ENCODE measurements at places on chromosomes 12 and 14. TPM values are rescaled to one million over a fixed set of nuclear protein-coding genes. Genes with fewer than 3 reads are reported as not detected.

The AVPR1A gene
- 0.07 TPM for total RNA-seq

The CD163L1 gene
- not detected for total RNA-seq

The ATXN7L3B gene
- 40.3 TPM for total RNA-seq

The PLEK2 gene
- total RNA-seq: 3.7 TPM

The PPP4R4 gene
- total RNA-seq: 0.54 TPM

The CLEC14A gene
- total RNA-seq: not detected

The FCF1 gene
- 42.4 TPM for total RNA-seq

DNA sequence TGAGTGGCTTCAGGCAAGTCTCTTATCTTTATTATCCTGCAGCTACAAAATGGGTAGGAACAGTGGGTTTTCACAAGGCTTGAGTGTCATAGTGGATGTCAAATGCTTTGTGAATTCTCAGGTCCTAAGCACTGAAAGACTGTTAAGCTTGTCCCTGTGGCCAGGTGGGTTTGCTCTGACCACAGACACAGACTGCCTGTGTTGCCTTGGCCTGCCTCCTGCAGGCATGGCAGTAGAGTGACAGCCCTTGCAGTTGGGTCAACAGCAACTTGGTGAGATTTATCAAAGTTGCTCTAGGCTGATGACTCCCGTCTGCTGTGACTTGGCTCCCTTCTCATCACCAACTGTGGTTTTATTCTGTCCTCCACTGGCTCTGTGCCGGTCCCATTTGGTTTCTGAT is 520.0 kb upstream of the CCDC196 start:
- no peak for DNase-seq
- no peak overlapping the region for H3K4me3 ChIP-seq
- H3K36me3 ChIP-seq: no peaks in the 10 kb centered on the region

DNA sequence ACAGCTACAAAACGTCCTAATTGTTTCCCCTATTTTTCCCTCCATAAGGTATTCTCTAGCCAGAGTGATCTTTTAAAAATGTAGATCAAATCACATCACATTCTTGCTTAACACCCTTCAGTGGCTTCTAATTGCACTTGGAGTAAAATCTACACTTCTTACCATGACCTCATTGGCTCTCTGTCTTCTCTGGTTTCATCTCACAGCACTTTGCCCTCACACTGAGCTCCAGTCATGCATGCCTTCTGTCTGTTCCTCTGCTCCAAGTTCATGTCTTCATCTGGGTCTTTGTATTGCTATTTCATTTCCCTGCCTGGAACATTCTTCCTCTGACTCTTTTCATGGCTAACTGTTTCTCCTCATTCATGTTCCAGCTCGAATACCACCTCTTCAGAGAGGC is 220.4 kb upstream of the GARIN6 start:
- no peak for DNase-seq
- no peaks in the 10 kb centered on the region for H3K4me1 ChIP-seq
- no peak overlapping the region for H3K27ac ChIP-seq

GRCh38 chr12:96198965-96199364 is 4.8 kb downstream of the ELK3 start:
- DNase-seq: no peak
- H3K27ac ChIP-seq: peak overlapping the region; percentile 42
- H3K4me3 ChIP-seq: no peak overlapping the region
- H3K27me3 ChIP-seq: no peaks in the 10 kb centered on the region
- peaks cover 3% of the 10 kb centered on the region for H3K36me3 ChIP-seq

- H3K4me3 ChIP-seq: no peak overlapping the region
- no peaks in the 10 kb centered on the region for H3K4me1 ChIP-seq
- no peak for DNase-seq
- H3K27me3 ChIP-seq: no peaks in the 10 kb centered on the region
- H3K36me3 ChIP-seq: peaks cover 30% of the 10 kb centered on the region
- H3K27ac ChIP-seq: no peak overlapping the region
Measured at GRCh38 chr12:22672951-22673350, 48.0 kb downstream of the ETNK1 start.

- DNase-seq: no peak
- H3K27me3 ChIP-seq: no peaks in the 10 kb centered on the region
- no peak overlapping the region for H3K27ac ChIP-seq
- H3K4me1 ChIP-seq: no peaks in the 10 kb centered on the region
- H3K36me3 ChIP-seq: no peaks in the 10 kb centered on the region
Measured at GRCh38 chr12:23895792-23896218, 53.7 kb downstream of the SOX5 start.

DNA sequence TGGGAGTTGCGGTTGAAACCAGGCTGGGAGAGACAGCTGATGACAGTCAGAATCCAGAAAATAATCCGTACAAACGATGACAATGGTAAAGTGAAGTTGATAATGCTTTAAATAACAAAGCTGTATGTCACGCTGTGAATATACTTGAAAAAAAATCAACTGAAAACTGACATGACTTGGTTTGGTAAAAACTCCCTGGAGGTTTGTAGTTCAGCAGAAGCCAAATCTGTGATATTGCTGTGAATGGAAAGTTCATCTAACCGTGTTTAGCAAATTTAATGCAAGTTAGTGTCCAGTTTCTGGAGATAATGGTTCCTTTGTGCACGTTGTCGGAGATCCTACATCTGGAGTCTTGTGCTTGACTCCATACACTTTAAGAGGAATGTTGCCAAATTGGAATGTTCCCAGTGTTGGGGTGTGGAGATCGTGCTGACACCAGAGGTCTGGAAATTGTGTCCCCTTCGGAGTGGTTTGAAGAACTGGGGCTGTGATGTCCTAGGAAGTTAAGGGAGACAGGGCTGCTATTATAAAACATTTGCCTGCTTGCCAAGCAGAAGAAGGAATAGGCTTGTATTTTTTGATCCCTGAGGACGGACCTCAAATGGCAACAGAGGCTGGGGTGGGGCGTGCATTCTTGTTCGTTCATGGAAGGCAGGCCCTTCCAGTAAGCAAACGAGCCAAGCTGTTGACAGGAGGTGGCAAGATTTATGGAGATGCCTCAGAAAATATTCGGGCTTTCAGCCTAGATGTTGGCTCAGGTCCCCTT is 30.6 kb downstream of the PPFIBP1 start:
- H3K27me3 ChIP-seq: peaks cover 4% of the 10 kb centered on the region
- DNase-seq: no peak
- H3K27ac ChIP-seq: no peak overlapping the region
- no peaks in the 10 kb centered on the region for H3K36me3 ChIP-seq

GRCh38 chr12:31872831-31873604 is 86.2 kb upstream of the RESF1 start:
- H3K36me3 ChIP-seq: no peaks in the 10 kb centered on the region
- H3K4me3 ChIP-seq: no peak overlapping the region
- H3K27me3 ChIP-seq: no peaks in the 10 kb centered on the region
- no peak overlapping the region for H3K27ac ChIP-seq
- H3K4me1 ChIP-seq: peaks cover 29% of the 10 kb centered on the region

- H3K4me1 ChIP-seq: peaks cover 28% of the 10 kb centered on the region
- no peaks in the 10 kb centered on the region for H3K27me3 ChIP-seq
- no peak overlapping the region for H3K27ac ChIP-seq
- no peak overlapping the region for H3K4me3 ChIP-seq
- no peak for DNase-seq
Measured at GRCh38 chr12:54220092-54220557, 31.3 kb upstream of the SMUG1 start.

Measured in T-cell (primary cell).